ENCODE measurements at places on chromosomes 3 and 15. TPM values are rescaled to one million over a fixed set of nuclear protein-coding genes. Genes with fewer than 3 reads are reported as not detected.

Gene LRRC31
- not detected for total RNA-seq

Gene ZMYND10
- not detected for total RNA-seq

DNA sequence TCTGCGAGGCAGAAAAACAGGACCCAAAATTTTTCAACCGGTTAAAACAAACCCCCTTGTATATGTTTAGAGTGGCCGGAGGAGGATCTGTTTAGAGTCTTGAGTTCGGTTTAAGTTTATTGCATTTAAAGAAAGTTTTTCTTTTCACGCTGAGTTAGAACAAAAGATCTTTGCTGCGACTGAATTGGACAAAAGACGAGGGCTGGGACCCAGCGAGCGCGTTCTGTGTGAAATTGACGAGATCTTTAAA is 9.8 kb downstream of the NR2F2 start:
- DNase-seq: no peak

DNA sequence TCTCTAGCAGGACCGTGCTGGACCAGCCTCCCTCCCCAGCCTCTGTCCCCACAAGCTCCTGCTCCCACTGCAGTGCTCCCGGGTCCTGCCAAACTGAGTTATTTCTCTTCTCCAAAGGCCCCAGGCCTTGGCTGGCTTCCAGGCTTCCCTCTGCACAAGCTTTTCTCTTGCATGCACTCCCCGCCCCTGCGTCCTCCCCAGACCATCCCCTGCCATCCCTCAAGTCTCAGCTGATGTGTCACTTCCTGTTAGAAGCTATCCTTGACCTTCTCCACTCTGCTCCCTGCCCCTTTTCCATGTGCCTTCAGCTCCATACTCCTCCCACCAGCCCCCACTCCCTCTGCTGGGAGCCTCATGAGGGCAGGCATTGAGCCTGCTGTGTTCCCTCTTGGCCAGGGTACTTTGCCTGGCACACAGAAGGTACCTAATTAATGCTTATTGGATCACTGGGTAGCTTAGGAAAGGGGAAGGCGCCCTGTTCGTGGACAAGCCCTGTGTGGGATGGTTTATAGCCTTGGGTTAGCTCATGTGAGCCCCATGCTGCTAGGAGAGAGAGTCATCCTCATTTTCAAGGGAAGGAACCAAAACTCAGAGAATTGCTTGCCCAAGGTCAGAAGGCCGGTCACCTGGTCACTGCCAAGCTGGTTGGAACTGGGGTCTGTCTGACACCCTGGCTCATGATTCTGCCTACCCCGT is 56.4 kb downstream of the FEM1B start:
- peak; percentile 80 for DNase-seq

DNA sequence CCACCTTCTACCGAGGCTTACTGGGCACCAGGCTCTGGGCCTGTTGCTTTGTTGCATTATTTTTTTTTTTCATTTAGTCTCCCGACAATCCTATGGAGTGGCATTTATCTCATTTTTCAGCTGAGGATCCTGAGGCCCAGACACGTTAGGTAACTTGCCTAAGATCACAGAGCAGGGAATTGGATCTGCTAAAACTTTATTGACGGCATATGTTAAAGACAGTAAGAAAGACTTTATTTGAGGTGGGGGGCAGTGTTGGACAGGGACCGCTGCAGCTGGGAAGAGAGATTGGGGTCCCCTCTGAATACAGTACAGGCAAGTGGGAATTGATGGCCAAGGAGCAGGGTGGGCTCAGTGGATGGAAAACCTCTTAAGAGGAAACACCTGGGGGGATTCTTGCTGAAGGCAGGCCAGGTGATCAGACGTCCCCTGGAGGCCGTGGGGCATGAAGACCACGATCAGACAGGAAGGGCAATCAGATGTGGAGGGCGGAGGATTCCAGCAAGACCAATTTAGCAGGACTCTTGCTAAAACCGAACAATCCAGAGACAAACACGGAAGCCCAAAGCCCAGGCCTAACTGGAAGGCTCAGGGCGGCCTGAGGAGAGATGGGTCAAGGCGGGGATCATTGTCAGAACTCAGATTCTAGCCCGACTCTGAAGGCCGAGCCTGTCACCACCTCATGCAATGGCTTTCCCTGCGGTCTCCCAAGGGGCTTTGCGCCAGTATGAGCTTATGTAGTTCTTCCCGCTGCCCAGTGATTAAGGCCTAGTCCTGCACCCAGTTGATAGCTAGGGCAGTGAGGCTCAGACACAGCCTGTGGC is 53.7 kb downstream of the RGMA start:
- DNase-seq: peak; percentile 60

Gene NRROS
- 5.8 TPM for total RNA-seq

Measured in sigmoid colon (tissue), 7 donors.